ENCODE measurements at places on chromosomes 3 and 15.
A peak's percentile ranks its signal among the peaks of the same experiment; 100 is the strongest.

GRCh38 chr15:28078191-28078719, 20.9 kb downstream of the OCA2 start:
- no peak overlapping the region for H3K4me3 ChIP-seq
- H3K4me1 ChIP-seq: no peaks in the 10 kb centered on the region
- H3K27me3 ChIP-seq: no peaks in the 10 kb centered on the region
- DNase-seq: no peak

DNA sequence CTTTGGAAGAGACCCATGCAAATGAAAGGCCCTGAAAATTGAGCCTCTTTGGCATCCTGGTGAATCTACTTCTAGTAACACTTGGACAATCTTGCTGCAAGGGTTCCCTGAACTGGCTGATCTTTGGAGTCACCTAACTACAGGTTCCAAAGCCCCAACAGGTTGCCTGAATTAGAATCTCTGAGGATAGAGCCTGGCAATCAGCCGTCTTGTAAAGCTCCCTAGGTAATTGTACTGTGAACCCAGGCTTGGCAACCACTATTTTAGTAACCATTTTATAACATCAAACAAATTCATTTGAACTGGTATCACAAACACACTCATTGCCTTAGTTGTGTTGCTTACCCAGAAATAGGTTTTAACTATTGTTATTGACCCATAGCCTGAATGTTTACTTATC, 20.1 kb downstream of the PAQR9 start:
- no peaks in the 10 kb centered on the region for H3K27me3 ChIP-seq
- H3K4me3 ChIP-seq: no peak overlapping the region
- no peak for DNase-seq
- no peaks in the 10 kb centered on the region for H3K36me3 ChIP-seq
- H3K4me1 ChIP-seq: peaks cover 6% of the 10 kb centered on the region
- H3K27ac ChIP-seq: no peak overlapping the region

- DNase-seq: no peak
- peaks cover 3% of the 10 kb centered on the region for H3K36me3 ChIP-seq
- H3K27me3 ChIP-seq: no peaks in the 10 kb centered on the region
- peak overlapping the region; percentile 76 for H3K27ac ChIP-seq
- peaks cover 23% of the 10 kb centered on the region for H3K4me1 ChIP-seq
Measured at GRCh38 chr3:45516829-45517228, 77.7 kb upstream of the LIMD1 start.

DNA sequence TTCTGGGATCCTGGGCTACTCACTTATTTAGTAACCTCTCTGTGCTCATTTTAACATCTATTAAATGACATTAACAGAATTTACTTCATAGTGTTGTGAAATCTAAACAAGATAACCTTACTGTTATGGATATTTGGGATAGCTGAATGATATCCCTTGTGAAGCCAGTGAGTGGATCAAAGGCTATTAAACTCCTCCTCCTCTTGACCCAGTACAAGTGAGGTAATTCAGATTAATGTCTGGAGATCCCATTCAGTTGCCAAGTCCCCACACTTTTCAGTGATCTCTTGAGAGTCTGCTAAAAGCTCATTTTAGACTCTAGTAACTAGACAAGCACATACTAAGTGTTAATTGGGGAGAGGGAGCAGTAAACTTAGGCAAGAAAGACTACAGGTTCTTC, 2.5 kb upstream of the ANKRD28 start:
- H3K4me1 ChIP-seq: peaks cover 2% of the 10 kb centered on the region
- no peak overlapping the region for H3K27ac ChIP-seq
- H3K36me3 ChIP-seq: no peaks in the 10 kb centered on the region
- no peak for DNase-seq
- H3K27me3 ChIP-seq: no peaks in the 10 kb centered on the region
- H3K4me3 ChIP-seq: no peak overlapping the region

- no peaks in the 10 kb centered on the region for H3K4me1 ChIP-seq
- H3K36me3 ChIP-seq: no peaks in the 10 kb centered on the region
- no peaks in the 10 kb centered on the region for H3K27me3 ChIP-seq
- H3K27ac ChIP-seq: no peak overlapping the region
- DNase-seq: no peak
Measured at GRCh38 chr3:16816048-16816780, 68.5 kb upstream of the PLCL2 start.

GRCh38 chr3:141170678-141171295, 60.8 kb upstream of the PXYLP1 start:
- no peaks in the 10 kb centered on the region for H3K4me1 ChIP-seq
- H3K4me3 ChIP-seq: no peak overlapping the region
- H3K27ac ChIP-seq: no peak overlapping the region
- H3K36me3 ChIP-seq: no peaks in the 10 kb centered on the region
- no peaks in the 10 kb centered on the region for H3K27me3 ChIP-seq

DNA sequence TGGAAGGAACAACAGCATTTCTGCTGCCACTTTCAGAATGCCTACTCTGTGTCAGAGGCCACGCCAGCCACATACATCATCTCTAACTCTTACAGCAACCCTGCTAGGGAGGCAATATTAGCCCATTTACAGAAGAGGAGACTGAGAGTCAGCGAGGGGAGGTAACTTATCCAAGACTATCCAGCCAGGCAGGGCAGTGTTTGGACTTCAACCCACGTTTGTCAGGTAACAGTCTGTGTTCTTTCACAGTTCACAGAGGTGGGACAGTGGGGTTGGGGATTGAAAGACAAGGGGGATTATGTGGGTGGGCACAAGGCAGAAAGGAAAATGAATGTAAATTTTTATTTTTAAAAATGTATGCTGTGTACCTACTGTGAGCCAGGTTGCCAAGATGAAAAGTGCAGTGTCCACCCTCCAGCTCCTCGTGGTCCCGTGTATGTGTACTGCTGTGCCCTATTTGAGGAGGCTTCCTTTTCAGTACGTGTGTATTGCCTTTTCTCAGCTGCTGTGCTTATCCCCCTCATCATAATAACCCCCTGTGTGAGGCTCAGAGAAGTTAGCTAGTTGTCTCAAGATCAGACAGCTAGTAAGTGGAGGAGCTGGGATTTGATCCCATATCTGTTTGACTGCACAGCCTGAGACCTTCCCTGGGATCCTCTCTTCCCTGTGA, 16.5 kb upstream of the ATP2B2 start:
- DNase-seq: peak; percentile 3
- no peaks in the 10 kb centered on the region for H3K27me3 ChIP-seq
- no peaks in the 10 kb centered on the region for H3K36me3 ChIP-seq
- H3K4me1 ChIP-seq: no peaks in the 10 kb centered on the region
- H3K4me3 ChIP-seq: no peak overlapping the region

- H3K4me1 ChIP-seq: no peaks in the 10 kb centered on the region
- DNase-seq: peak; percentile 38
- no peaks in the 10 kb centered on the region for H3K36me3 ChIP-seq
- H3K27me3 ChIP-seq: no peaks in the 10 kb centered on the region
- H3K27ac ChIP-seq: no peak overlapping the region
Measured at GRCh38 chr15:94259121-94259751, 27.9 kb downstream of the MCTP2 start.

DNA sequence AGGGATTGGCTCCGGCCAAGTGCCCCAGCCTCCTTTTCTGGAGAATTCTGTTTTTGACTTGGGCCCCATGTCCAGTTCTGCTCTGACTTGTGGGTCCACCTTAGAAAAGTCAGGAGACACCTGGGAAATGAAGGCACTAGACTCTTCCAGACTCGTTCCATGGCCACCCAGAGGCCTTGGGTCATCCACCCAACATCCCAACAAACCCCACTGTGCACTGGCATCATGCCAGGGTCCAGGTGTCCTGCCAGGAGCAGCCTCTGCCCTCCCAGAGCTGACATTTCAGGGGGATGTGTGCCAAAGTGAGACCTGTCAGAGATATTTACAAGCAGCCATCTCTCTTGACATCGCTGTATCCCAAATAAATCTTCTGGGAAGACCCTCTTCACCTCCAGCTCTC, 13.2 kb downstream of the SPATA12 start:
- peaks cover 10% of the 10 kb centered on the region for H3K27me3 ChIP-seq
- H3K36me3 ChIP-seq: no peaks in the 10 kb centered on the region
- H3K4me1 ChIP-seq: no peaks in the 10 kb centered on the region
- H3K4me3 ChIP-seq: no peak overlapping the region
- no peak for DNase-seq

DNA sequence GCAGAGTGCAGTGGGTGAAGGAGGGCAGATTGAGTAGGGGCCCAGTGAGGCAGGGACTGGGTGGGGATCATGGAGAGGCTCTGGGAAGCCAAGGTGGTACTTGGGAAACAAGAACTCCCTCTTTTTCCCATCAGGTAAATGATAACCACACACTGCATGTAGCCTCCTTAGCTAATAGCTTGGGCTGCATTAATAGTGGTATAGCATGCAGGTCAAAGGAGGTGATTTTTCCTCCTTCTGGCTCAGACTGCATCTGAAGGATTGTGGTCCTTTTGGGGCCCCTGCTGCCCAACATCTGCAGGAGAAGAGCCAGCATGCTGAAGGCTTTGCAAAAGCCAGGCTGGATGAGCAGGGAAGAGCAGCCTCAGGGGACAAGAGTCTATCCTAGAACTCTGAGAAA, 45.4 kb downstream of the PPCDC start:
- H3K27ac ChIP-seq: no peak overlapping the region
- no peak overlapping the region for H3K4me3 ChIP-seq
- H3K4me1 ChIP-seq: peaks cover 8% of the 10 kb centered on the region

- no peaks in the 10 kb centered on the region for H3K27me3 ChIP-seq
- H3K27ac ChIP-seq: no peak overlapping the region
- H3K36me3 ChIP-seq: no peaks in the 10 kb centered on the region
- no peak overlapping the region for H3K4me3 ChIP-seq
Measured at GRCh38 chr3:157069846-157070677, 89.9 kb downstream of the CCNL1 start.

- H3K27me3 ChIP-seq: no peaks in the 10 kb centered on the region
- H3K36me3 ChIP-seq: no peaks in the 10 kb centered on the region
- DNase-seq: no peak
- no peak overlapping the region for H3K27ac ChIP-seq
- H3K4me3 ChIP-seq: no peak overlapping the region
- H3K4me1 ChIP-seq: no peaks in the 10 kb centered on the region
Measured at GRCh38 chr15:62797171-62797570, 245.4 kb upstream of the TPM1 start.

GRCh38 chr15:91537856-91538255, 315.7 kb upstream of the SLCO3A1 start:
- H3K4me1 ChIP-seq: no peaks in the 10 kb centered on the region
- no peak for DNase-seq
- no peak overlapping the region for H3K4me3 ChIP-seq
- no peak overlapping the region for H3K27ac ChIP-seq

GRCh38 chr3:62367763-62368195, 5.6 kb downstream of the FEZF2 start:
- no peak overlapping the region for H3K27ac ChIP-seq
- H3K4me1 ChIP-seq: peaks cover 14% of the 10 kb centered on the region
- no peaks in the 10 kb centered on the region for H3K36me3 ChIP-seq
- H3K4me3 ChIP-seq: no peak overlapping the region
- no peak for DNase-seq
- H3K27me3 ChIP-seq: peaks cover 84% of the 10 kb centered on the region

GRCh38 chr15:77027111-77027696, 32.3 kb downstream of the PSTPIP1 start:
- no peak overlapping the region for H3K4me3 ChIP-seq
- no peaks in the 10 kb centered on the region for H3K36me3 ChIP-seq
- H3K27ac ChIP-seq: no peak overlapping the region
- peaks cover 7% of the 10 kb centered on the region for H3K4me1 ChIP-seq
- no peaks in the 10 kb centered on the region for H3K27me3 ChIP-seq

GRCh38 chr15:77009646-77010311, 14.9 kb downstream of the PSTPIP1 start:
- H3K27ac ChIP-seq: no peak overlapping the region
- no peaks in the 10 kb centered on the region for H3K27me3 ChIP-seq

- H3K27me3 ChIP-seq: no peaks in the 10 kb centered on the region
- no peaks in the 10 kb centered on the region for H3K36me3 ChIP-seq
- DNase-seq: no peak
- peaks cover 24% of the 10 kb centered on the region for H3K4me1 ChIP-seq
Measured at GRCh38 chr3:45612918-45613602, 18.5 kb downstream of the LIMD1 start.

DNA sequence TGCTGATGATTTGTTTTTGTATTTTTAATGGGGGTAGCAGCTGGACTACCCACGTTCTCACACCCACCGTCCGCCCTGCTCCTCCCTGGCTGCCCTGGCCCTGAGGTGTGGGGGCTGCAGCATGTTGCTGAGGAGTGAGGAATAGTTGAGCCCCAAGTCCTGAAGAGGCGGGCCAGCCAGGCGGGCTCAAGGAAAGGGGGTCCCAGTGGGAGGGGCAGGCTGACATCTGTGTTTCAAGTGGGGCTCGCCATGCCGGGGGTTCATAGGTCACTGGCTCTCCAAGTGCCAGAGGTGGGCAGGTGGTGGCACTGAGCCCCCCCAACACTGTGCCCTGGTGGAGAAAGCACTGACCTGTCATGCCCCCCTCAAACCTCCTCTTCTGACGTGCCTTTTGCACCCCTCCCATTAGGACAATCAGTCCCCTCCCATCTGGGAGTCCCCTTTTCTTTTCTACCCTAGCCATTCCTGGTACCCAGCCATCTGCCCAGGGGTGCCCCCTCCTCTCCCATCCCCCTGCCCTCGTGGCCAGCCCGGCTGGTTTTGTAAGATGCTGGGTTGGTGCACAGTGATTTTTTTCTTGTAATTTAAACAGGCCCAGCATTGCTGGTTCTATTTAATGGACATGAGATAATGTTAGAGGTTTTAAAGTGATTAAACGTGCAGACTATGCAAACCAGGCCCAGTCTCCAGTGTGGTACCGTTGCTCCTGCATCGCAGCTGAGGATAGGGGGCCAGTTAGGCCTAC, 1.4 kb upstream of the FES start:
- H3K4me1 ChIP-seq: peaks cover 34% of the 10 kb centered on the region
- no peaks in the 10 kb centered on the region for H3K27me3 ChIP-seq
- H3K27ac ChIP-seq: peak overlapping the region; percentile 90
- peaks cover 23% of the 10 kb centered on the region for H3K36me3 ChIP-seq
- H3K4me3 ChIP-seq: no peak overlapping the region
- DNase-seq: no peak

- H3K27me3 ChIP-seq: no peaks in the 10 kb centered on the region
- H3K36me3 ChIP-seq: no peaks in the 10 kb centered on the region
- no peak overlapping the region for H3K4me3 ChIP-seq
- no peak for DNase-seq
- H3K27ac ChIP-seq: no peak overlapping the region
- peaks cover 40% of the 10 kb centered on the region for H3K4me1 ChIP-seq
Measured at GRCh38 chr3:54358316-54358715, 236.0 kb downstream of the CACNA2D3 start.

- no peak overlapping the region for H3K4me3 ChIP-seq
- H3K36me3 ChIP-seq: no peaks in the 10 kb centered on the region
- H3K4me1 ChIP-seq: no peaks in the 10 kb centered on the region
- no peak for DNase-seq
Measured at GRCh38 chr3:30269751-30270445, 336.5 kb upstream of the TGFBR2 start.

Data from lung (tissue), 17 donors.